ENCODE measurements at places on chromosomes 2 and 18.
A peak's percentile ranks its signal among the peaks of the same experiment; 100 is the strongest.

- no peak for DNase-seq
Measured at GRCh38 chr2:48284621-48285212, 245.2 kb upstream of the STON1 start.

DNA sequence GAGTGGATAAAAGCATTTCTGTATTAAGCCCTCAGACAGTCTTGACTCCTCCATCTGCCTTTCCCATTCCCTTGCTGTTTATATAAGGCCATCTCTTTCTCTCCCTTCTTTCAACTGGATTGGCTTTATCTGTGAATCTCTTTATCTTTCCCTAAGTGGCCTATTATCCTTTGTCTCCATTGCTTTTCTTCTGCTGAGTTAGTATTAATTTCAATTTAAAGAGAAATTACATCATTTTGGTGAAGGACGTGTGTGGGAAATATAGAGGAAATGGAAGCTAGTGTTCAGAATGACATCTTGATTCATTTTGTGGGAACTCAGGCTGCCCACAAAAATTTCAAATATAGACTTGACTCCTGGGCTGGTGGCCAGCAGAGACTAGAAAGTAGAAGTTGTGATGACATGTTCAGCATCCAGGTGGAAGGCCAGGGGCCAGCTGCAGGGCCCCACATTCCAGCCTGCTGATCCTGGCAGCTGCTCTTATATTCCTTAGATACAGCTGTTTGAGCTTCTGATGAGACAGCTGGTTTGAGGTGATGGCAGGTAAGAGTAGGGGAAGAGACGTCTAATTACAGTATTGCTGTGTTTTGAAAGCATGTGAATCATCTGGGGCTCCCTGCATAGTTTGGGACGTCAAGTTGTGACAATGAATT is 52.3 kb downstream of the DIS3L2 start:
- no peak for DNase-seq

DNA sequence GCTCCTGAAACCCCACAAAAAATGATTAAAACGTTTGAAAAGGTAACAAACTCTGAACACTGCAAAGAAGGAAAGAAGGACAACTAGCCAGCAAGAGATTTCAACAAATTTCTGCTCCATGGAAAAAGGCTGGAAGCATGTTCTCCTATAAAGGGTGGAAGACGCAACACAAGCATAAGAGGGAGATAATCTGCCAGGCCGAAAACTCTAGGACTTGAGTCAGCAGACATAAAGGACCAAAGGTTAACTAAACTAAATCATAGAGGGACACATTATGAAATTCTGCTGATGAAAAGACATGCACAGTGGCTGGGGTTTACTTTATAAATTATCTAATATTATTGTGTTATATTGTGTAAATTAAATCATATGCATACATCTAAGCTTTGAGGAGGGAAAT is 6.8 kb downstream of the NPHP1 start:
- no peak for DNase-seq

DNA sequence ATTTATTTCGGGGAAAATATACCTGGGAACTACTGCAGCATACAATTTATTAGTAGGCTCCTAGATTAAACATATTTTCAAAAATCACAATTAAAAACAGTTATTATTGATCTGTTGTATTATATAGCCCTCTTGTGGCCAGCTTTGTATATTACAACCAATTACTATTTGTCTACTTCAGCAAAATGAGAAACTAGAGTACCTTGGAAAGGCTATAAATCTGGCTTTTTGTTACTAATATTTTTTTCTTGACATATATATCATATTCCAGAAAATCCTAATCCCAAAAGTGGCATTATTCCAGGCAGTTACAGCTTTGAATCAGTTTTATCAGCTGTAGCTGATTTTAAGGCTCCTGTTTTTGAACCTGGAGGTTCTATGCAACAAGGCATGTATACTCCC is 101.2 kb downstream of the UBR3 start:
- DNase-seq = peak; percentile 62

DNA sequence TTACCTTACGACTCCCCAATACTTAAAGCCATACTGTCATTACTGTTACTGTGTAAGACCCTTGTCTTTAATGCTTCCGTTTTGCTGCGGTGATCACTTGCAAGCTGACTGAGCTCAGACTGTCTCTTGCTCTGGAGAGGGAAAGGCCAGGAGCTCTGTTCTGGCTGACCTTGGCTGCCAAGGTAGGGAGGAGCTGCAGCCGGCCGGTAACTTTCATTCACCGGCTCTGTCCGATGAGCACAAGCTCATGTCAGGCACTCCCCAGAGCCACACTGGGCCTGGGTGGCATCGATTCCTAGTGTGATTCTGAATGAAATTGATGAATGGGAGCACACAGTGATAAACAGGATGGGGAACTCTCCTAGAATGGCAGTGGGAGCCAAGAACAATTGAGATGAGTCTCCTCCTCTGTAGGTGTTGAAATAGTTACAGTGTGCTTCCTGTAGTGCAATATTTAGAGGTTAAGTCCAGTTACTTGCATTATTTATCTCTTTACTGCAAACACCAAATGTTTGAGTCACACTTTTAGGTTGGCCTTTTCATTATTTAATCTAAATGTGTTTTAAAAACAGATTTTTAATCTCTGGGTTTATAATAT is 100.9 kb downstream of the ATP9B start:
- DNase-seq = no peak

- no peak for DNase-seq
Measured at GRCh38 chr2:74739129-74739528, 85.1 kb downstream of the SEMA4F start.

- no peak for DNase-seq
Measured at GRCh38 chr2:215553946-215554345, 118.1 kb upstream of the FN1 start.

DNA sequence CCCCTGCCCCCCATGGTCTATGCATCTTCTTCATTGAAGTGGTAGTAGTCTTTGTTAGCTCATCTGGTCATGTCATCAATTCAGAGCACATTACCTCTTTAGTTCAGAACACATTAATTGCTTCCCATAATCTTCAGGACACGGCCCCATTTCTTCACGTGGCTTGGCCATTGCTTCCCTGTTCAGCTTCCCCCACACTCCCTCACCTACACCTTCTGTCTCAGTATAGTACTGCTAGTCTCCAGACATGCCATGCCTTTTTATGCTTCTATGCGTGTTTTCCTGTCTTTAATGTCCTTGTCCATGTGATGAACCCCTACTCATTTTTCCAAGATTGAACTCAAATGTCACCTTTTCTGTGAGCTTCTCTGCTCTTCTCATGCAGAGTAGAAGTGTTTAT is 35.1 kb downstream of the MSH2 start:
- no peak for DNase-seq

- DNase-seq = peak; percentile 51
Measured at GRCh38 chr2:228039752-228040534, 141.5 kb downstream of the SPHKAP start.

DNA sequence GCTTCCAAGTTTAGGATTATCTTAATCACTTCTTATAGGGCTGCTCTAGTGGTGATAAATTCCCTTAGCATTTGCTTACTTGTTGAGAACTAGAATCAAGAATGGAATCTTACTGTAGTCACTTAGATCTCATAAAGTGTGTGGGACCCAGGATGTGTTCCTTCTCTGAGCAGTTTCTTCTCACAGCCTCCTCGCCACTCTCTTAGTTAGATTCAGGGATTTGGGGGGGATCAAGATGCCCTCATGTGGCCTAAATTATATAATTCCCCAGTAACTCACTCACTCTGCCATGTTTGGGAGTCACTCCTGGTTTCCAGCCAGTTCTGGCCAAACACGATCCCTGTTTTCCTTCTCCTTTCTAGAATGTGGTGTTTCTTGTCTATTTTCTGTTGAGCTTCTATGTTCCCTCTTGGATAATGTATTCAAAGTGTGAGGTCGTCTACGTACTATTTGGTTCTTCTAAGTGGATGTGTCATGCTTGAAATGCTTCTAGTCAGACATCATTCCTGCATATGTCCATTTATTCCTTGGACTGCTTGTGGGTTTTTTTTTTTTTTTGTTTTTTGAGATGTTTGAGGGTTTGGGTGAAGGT is 414.9 kb upstream of the SYT4 start:
- DNase-seq = no peak

GRCh38 chr2:235847576-235847975 is 320.6 kb downstream of the GBX2 start:
- no peak for DNase-seq

GRCh38 chr2:220512419-220512818 is 885.0 kb downstream of the SLC4A3 start:
- DNase-seq = no peak

DNA sequence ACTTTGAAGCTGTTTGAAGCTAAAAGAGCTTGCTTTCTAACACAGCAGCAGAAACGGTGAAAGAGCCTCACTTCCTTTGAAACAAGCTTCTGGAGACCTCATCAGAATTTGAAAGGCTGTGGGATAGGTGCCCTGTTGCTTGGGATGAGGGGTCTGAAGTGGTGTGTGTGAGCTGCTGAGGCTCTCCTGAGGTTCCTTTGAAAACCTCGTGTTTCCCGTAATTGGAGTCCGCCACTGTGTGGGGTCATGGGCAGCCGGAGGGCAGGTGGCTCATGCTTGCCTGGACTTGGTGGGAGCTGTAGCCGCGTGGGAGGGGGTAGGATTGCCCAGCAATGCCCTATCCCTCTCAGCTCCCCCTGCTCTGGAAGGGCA is 34.4 kb downstream of the CABLES1 start:
- no peak for DNase-seq

DNA sequence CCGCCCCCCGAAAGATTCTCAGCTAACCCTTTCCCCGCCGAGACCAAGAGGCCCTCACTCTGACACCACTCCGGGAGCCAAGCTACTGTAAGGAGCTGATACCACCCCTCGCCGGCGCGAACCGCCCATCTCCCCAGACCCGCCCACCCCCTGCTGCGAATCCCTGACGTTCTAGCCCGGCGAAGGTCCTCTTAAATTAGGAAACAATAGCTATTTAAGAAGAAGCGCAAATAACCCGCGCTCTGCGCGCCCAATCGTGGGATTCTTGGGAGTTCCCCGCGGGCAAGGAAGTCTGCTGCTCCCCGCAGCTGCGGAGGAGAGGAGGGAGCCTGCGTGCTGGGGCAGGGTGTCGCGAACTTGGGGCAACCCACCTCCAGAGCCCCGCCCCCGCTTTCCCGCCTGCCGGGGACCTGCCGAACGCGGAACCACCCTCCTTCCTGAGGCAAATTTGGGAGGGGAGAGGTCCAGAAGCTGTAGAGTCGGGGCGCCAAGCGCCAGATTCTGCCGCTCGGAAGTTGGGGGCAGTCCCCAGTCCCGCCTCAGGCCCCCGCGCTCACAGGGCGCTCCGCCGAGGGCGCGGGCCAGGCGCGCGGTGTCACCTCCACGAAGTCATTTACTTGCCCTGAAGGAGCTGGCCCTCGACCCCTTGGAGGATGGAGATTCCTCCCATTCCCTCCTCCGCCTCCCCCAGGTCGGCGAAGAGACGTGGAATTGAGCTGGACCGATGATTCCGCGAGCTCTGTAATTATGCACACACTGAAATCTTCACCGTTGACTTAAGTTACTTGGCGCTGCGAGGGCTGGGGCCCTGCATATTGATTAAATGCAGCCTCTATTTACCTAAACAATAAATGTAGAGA is 8.4 kb upstream of the SP9 start:
- no peak for DNase-seq

DNA sequence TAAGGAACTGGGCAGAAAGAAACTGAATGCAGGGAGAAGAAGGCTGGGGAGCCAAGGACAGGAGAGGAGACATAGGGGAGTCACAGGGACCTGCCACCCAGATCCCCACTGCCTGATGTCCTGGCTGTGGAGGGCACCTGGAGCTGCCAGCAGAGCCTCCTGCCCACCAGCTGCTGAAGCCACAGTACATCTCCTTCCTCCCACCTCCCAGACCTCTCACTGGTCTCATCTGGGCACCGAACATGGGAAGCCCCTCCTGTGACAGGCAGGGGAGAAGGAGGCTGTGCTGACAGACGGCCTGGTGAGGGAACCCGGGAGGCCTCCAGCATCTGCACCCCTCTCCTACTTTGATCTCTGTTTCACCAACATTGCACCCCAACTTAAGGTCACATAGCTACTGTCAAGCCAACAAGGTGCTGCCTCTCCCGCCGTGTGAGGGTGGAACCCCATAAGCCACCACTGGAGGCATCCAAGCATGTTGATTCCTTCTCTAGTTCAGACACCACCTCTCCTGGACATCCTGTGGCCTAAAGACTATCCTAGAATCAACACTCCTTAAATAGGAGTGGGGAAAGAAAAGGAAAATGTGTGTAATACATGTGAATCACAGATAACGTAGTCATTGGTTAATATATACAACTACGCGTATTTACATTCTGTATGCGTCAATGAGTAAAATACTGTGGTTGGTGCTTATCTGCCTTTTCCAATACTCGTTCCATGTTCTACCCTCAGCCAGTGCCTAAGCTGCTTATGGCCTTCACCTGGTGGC is 3.5 kb upstream of the RNPEPL1 start:
- peak; percentile 70 for DNase-seq

- no peak for DNase-seq
Measured at GRCh38 chr18:79944746-79945117, 6.7 kb downstream of the SLC66A2 start.

DNA sequence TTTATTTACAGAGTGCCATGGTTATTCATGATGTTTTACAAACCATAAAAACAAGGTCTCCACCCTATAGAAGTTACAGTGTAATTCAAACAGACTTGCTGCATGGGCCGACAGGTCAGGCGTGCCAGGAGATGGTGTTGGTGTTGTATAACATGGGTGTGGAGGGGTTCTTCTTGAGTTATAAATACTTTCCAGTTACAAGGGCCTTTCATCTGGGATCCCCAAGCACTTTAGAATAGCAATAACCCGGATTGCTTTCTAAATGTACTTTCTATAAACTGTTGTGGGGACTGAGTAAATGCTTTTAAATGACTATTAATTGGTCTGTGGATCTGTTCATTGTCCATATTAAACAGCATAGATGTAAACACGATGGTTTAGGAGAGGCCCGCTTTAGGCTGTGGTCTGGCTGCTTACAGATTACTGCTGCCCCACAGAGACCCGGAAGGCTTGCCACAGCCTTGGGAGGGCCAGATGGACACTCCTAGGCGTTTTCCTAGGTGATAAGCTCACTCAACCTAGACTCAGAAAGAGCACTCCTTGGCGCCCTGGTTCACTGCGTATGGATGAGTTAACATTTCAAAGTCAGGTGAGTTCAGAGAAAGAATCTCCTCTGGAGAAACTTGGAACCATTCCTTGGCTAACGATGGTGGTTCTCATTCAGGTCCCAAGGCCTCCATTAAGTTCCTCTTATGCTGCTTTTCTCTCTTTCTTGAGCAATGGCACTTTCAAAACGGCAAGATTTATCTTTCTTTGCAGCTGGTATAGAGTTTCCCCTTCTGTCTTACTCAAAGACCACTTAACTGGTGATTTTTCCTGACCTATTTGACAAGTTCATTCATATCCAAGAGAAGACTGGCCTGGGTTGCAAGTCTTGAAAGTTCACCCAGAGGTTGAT is 3.6 kb upstream of the KIAA2012 start:
- DNase-seq = no peak

DNA sequence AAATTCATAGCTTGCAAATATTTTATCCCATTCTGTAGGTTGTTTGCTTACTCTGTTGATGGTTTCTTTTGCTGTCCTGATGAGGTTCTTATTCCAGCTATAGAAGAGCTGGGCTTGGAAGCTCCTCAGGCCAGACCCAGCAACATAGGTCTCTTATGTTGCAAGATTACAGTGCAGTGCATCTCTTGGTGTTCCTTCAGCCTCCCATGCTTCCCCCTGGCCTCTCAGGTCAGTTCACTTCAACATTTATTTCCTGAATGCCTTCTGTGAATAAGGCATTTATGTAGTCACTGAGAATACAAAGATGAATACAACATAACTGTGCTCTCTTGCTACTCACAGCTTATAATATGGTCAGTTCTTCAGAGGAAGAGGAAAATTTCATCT is 179.0 kb upstream of the SLC39A10 start:
- no peak for DNase-seq
